NK-92 treated with Interleukin-12 subunit alpha and Interleukin-12 subunit beta, amount 100 ng/mL, for 24 hours (cell line): ENCODE measurements at places on chromosomes 4 and X.
A peak's percentile ranks its signal among the peaks of the same experiment; 100 is the strongest.

GRCh38 chrX:17581641-17582040, 155.7 kb upstream of the SCML1 start:
- DNase-seq, result no peak

DNA sequence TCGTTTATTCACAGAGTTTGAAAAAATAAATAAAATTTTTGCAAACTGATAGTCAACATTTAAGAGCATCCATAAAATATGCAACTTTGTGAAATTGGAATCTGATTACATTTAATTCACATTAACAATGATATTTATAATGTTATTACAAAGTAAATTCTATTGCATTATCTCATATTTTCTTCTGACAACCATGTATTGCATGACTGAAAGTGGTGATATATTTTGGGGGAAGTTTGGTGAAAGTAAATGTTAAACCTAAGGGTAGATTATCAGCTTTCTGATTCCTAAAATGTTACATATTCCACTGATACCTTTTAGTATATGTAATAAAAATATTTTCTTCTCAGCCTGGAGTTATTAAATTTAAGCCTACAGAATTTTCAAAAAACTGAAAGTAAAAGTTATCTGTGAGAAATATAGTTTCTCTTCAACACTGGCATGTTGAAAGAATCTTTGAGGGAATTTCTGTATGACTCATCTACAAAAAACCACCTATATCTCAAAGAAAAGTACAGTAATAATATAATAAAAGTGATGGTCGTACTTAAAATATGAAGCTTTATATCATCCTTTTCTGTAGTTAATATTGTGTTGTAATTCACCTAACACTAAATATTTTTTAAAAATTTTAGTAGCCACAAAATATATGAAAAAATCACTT, 1179.6 kb upstream of the PCDH7 start:
- no peak for DNase-seq

GRCh38 chr4:139734875-139735380, 69.3 kb downstream of the MGST2 start:
- no peak for DNase-seq

- DNase-seq, result peak; percentile 64
These were observed 4.8 kb downstream of the FLNA start for GRCh38 chrX:154369449-154370299.

DNA sequence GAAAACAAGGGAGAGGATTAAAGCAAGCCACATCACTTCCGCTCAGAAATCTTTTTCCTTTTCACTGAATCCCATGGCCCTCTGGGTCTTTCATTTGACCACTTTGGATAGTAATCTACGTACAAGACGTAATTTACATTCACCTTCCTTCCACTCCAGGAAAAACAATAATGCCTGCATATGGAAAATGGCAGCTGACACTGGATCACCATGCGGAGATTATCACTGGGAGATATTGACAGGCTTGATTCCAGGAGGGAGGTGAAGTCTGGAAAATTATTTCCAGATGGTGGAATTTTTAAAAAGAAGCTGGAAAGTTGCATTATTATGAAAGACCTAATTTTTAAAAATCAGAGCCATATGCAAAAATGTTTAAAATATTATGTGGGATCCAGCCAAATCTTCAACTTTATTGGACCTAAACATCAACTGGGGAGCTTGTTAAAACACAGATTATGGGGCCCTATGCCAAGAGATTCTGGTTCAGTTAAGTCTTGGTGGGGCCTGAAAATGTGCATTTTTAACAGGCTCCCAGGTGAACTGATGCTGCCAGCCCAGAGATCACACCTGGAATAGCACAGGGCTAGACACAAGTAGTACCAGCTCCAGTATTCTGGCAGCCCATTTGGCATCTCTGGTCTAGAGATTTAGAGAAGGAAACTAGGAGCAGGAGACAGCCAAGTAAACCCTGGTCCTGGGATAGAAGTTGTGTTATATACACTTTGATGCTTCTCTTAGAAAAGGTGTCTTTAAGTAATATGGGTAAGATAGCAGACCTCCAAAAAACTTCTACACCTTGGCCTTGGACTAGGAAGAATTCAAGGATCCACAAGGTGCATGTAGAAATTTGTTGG, 290.3 kb upstream of the LDB2 start:
- no peak for DNase-seq

- DNase-seq, result no peak
These were observed 1180.8 kb upstream of the PABPC4L start for GRCh38 chr4:135382280-135382959.

GRCh38 chr4:37524267-37524666, 161.9 kb downstream of the RELL1 start:
- no peak for DNase-seq

DNA sequence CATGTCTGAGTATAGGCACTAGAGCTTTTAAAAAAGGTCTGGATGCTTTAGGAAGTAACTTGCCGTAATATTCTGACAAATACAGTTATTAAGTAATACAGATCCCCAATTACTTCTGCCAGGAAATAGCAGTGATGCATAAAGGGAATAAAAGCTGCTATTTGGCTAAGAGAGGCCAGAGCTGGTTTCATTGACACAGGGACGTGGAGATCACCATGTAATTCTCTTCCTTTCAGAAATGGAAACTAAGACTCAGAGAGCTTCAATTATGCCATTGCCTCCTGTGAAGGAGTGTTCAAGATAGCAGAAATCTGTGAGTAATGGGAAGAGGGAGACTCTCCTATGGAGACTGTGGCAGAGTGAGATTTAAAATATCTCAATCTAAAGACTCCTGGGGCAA, 238.1 kb downstream of the SLITRK2 start:
- DNase-seq, result no peak

GRCh38 chr4:41939016-41939626, 3.9 kb downstream of the TMEM33 start:
- no peak for DNase-seq

GRCh38 chr4:152999346-153000075, 63.4 kb downstream of the FHDC1 start:
- DNase-seq, result no peak
